AML-193 (cell line): ENCODE measurements at places on chromosomes 3 and 15.
A peak's percentile ranks its signal among the peaks of the same experiment; 100 is the strongest.

DNA sequence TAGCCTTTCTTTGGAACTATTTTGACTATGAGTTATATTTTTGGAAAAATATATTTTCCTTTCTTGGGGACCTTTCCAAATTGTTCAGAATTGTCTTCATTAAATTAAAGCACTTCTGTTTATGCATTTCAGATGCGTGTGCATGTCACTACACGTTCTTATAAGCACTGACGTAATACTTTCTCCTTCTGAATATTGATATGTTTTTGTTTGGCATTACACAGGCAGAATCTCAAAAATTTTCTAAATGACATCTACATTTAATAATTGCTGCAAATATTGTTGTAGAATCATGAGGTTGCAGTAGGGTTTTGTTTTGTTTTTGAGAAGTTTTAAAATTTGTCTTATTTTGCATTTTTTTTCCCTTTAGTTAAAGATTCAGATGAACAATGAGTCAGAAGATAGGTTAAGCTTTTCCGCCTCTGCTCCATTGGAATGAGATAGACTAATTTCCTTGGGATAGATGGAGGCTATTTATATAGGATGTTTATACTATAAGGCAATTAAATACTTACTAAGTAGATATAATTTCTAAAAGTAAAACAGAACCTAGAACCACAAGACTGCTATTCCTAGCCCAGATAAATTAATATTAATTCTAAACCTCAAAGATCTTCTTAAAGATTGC lies 110.8 kb downstream of the MBNL1 start:
- DNase-seq = no peak

DNA sequence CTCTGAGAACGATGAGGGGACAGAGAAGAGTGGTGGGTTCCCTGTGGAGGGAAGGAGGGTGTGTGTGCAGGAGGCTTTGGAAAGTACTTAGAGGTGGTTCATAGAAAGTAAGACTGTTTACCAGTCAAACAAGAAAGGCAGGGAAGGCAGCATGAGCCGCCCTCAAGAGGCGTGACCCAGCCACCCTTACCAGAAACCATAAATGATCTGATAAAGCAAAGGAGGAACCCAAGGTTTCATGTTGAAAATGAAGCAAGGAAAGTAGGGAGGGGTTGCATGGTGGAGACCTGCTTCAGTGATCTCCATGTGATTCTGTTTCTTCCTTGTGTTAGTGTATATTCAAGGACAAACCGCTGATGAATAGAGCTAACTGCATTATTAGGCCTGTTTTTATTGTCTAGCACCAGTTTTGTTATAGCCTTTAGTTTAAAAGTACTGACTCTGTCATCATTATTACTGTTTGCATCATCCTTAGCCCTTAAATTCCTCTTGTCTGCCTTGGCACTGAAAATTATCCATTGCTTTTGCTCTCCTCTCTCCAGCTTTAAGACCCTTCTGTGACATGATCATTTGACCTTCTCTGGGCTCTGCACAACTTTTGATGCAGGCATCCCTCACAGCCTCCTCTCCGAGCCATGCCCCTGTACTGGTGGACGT lies 96.1 kb downstream of the STAC start:
- DNase-seq = no peak

DNA sequence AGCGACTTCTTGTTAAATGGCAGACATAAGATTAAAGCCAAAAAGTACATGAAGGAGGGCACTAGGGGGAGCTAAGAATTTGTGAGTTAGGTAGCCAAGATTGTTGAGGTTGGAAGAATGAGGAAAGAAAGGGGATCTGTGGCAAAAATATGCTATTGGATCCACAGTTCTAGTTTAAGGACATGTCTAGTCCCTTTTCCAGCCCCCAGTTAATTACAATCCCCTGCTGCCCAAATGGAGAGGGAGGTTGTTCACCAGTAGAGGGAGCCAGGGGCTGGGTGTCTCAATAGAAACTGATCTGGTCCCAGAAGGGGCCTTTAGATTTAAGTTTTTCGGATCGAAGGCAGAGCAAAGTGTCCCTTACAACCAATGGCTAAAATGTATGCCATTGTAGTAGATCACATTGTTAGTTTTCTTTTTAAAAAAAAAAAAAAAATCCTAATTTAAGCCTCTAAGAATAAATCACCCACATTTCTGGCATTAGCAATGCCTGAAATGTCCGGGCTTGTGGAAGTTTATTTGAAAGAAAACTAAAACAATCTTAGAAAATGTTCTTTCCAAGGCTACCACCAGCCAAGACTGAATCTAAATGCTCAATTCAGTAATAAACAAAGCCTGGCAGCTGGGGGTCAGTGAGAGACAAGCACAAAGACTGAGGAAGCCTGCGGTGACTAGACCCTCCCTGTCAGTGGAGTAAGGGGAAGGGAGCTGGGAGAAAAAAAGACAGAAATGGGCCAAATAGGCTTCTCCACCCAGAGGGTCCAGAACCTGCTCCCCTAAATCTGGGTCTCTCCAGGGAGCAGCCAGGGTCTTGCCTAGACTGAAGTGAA lies 7.1 kb downstream of the COL8A1 start:
- peak; percentile 31 for DNase-seq

DNA sequence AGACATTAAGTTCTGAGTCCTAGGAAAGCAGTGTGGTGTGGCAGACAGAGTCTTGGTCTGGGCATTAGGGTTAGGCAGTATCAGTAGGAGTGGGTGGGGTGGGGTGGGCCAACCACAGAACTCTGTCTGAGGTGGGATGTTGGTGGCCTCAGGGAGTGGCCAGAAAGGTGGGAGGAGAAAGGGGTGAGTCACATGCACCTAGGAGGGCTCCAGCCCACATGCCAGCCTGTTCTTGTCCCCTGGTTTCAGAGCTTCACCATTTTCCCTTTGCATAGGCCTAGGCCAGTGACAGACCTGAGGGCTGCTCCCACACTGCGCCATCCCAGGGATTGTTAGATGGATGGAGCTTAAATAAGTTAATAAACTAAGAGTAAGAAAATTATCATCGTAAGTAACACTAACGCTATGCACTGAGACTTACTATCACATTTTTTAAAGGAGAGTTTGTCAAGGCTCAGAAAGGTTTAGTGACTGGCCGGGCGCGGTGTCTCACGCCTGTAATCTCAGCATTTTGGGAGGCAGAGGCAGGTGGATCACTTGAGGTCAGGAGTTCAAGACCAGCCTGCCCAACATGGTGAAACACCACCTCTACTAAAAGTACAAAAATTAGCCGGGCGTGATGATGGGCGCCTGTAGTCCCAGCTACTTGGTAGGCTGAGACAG lies 33.8 kb downstream of the DNASE1L3 start:
- no peak for DNase-seq

DNA sequence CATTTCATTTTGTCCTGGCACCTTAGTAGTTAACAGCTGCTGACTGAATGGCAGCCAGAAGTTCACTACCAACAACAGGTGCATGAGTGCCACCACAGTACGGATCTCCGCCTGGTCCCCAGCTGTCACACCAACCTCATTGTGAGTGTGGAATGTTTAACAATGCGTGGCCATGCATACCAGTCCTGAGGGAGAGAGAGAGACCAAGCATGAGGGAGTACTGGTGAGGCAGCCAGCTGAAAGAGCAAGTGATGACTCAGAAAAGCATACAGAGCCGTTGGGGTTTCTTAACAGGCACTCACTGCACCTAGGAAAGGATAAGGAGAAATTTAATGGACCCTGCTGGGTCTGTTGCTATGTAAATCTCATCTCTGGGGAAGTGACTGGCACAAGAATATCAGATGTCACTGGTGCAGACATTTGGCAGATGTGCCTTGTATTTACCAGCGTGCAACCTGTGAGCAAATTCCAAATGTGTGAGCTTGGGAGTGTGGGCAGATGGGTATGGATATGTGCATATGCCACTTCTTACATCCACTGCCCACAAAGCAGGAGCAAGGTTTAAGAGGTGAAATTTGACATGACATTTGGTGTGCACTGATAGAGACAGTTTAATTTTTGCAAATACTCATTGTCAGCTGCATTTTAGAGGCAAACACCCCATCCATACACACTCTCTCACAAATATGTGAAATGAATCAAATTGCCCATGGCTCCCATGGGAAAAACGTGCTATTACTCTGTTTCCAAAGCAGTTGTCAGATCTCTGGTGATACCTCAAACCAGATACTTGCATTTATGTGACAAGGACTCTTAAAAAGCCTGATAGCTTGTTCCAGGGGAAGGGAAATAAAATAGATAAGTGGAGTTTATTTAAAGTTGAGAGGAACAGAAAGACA lies 245.2 kb upstream of the ARPP21 start:
- DNase-seq = no peak

- DNase-seq = no peak
Measured at GRCh38 chr3:158896729-158897128, 94.9 kb downstream of the MFSD1 start.

DNA sequence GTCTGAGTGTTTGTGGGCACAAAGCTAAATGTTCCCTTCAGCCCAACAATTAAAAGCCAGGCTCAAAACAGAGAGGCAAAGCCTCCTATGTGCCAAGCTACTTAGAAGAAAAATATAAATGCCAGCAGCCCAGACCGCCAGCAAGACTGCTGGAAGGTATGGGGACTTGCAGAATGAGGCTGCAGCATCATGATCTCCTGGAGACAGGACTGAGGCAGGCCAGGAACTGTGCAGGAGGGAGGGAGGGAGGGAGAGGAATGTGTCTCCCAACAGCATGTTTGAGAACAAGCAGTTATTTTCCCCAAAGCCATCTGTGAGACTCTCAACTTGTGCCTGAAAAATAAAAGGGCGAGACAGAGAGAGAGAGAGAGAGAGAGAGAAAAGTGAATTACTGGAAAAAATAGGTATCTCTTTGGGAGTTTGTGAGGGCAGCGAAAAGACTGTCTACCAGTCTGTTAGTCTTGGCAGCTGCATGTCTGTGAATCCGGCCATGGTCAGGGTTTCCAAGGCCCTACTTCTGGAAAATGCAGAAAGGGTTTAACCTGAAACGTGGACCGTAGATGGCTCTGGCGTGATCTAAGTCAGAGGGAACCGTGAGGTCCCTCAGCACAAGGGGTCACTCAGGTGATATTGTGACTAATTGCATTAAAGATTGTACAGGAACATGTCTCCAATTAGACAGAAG lies 139.7 kb upstream of the COL8A1 start:
- no peak for DNase-seq

- DNase-seq = no peak
Measured at GRCh38 chr3:65936908-65937638, 101.6 kb downstream of the MAGI1 start.

- no peak for DNase-seq
Measured at GRCh38 chr15:69820819-69821218, 276.9 kb downstream of the TLE3 start.

GRCh38 chr15:89774492-89774891 lies 1.6 kb upstream of the MESP2 start:
- no peak for DNase-seq

- DNase-seq = no peak
Measured at GRCh38 chr3:151316267-151316991, at the start of gene GPR87. Gene GPR87 (minus strand): TSS chr3:151316820. CDS start chr3:151300100, 16,720 bp downstream.

- DNase-seq = no peak
Measured at GRCh38 chr3:137249311-137249940, 291.6 kb downstream of the IL20RB start.

DNA sequence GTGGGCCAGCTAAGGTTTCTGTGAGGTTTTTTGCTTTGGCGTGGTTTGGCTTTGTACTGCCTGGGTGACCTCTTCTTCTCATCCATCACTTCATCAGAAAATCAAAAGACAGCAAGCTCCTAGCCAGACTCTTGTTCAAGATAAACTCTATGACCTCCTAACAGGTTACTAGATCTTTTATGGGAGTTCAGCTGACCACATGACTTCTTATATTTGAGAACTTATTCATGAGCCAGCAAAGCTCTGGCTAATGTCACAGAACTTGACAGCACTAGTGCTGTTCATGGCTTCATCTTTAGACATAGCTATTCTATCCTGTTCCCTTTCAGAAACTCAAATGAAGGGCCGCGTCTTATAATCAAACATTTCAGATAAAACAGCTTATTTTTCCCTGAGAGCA lies 527.1 kb upstream of the GOLIM4 start:
- no peak for DNase-seq

GRCh38 chr15:101306341-101307047 lies 11.4 kb upstream of the SNRPA1 start:
- no peak for DNase-seq

GRCh38 chr15:99100245-99101173 lies 4.4 kb upstream of the SYNM start:
- peak; percentile 29 for DNase-seq

GRCh38 chr3:122555275-122556071 lies 8.6 kb downstream of the PARP9 start:
- DNase-seq = no peak

- DNase-seq = no peak
Measured at GRCh38 chr15:79365765-79366164, 54.9 kb downstream of the TMED3 start.

DNA sequence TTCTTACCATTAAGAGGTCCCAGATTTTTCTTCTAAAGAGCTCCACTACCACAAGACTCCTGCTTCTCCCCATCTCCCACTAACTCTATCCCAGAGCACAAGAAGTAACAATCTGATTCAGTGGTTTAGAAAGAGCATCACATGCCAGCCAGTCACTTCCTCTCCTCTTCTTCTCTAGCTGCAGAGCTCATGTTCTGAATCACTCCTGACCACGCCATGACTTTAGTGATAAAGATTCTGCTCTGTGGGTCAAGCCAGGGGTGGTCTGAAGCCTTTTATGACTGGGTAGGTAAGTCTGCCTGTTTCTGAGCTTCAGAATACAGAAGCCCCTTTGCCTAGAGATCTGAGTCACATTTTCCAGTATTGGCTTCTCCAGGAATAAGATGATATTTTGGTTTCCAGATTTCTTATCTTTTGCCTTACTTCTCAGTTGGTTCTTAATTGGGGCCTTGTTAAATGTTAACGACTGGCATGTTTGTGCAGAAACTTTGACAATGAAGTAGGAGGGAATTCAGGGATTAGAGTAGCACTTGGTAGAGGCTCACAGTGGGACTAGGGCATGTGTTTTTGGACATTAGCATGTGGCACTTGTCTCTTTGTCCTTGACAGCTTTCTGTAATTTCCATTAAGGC lies 27.6 kb upstream of the ADAMTSL3 start:
- no peak for DNase-seq

DNA sequence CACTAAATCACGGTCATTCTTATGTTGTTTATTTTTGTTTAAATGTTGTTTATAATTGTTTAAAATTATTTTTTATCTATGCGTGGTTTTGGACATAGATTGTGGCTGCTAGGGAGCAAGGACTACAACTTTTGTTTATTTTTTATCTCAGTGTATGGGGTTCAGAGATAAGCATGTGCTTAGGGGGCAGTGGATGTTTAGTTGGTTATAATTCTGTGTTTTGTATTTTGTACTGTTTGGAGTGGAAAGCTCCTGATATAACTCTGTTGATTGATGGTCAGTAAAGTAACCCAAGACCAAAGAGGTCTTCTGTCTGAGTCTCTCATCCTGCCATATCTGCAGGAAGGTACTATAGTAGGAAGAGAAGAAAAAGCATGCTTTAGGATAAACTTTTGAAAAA lies 36.5 kb upstream of the NPHP3 start:
- DNase-seq = no peak

GRCh38 chr15:100671858-100672543 lies 69.6 kb downstream of the ASB7 start:
- no peak for DNase-seq

- no peak for DNase-seq
Measured at GRCh38 chr15:99485153-99485961, 80.4 kb upstream of the MEF2A start.
